Peyer's patch (tissue), 4 donors: ENCODE measurements at places on chromosomes 5 and 9. TPM values are rescaled to one million over a fixed set of nuclear protein-coding genes. Genes with fewer than 3 reads are reported as not detected.

DNA sequence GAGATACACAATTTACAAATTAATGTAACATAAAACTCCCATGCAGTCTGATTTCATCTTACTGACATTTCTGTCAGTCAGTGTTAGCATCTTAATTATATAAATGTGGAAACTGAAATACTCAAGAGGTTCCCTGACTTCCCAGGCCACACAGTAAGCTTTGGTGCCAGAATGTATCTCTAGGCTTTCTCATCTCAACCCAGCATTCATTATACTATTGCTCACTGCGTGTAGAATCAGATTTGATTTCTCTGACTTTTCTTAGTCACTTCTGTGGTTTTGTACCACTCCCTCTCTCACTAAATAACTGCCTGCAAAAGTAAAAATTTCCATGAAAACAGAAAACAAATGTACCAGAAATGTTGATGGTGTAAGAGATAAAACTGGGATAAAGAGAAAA is 31.7 kb upstream of the CDKN2B start:
- DNase-seq: no peak

- no peak for DNase-seq
Measured at GRCh38 chr9:131227959-131228460, 48.3 kb downstream of the FAM78A start.

Gene SPATA31A3
- not detected for total RNA-seq

Gene LIFR
- total RNA-seq: 26.0 TPM

Gene MOB3B
- total RNA-seq: 40.3 TPM

- DNase-seq: no peak
Measured at GRCh38 chr9:14352503-14352902, 38.6 kb upstream of the NFIB start.

Gene ECM2
- total RNA-seq: 9.6 TPM

DNA sequence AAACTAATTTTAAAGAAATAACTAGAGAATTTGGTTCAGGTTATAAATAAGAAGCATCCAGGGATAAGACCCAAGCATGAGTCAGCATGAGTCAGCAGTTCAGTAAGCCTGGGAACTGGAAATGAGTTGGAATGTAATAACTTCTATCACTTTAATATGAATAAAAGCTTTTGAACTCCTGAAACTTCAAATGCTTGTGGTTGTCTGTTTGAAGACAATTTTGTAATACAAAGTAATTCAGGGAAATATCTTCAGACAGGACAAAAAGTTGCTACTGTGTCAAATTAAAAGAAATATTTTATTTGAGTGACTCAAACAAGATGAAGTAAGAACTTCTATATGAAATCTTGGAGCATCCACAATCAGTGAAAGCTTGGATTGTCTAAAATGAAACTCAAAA is 331.2 kb upstream of the DAB2 start:
- DNase-seq: no peak

DNA sequence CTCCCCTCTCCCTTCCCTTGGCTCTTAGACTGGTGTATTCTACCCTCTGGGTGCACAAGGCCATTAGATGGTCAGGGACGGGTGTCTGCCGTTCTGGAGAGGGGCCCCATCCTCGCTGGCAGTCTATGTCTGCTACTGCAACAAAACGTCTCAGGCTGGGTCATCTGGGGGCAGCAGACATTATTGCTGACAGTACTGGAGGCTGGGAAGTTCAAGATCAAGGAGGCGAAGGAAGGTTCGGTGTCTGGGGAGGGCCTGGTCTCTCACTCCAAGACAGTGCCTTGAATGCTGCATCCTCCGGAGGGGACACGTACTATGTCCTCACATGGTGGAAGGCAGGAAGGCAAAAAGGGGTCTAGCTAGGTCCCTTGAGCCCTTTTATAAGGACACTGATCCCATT is 93.4 kb upstream of the COL5A1 start:
- no peak for DNase-seq

Gene HOMER1
- total RNA-seq: 1.0 TPM

- DNase-seq: no peak
Measured at GRCh38 chr5:168341178-168341577, 49.7 kb downstream of the WWC1 start.

DNA sequence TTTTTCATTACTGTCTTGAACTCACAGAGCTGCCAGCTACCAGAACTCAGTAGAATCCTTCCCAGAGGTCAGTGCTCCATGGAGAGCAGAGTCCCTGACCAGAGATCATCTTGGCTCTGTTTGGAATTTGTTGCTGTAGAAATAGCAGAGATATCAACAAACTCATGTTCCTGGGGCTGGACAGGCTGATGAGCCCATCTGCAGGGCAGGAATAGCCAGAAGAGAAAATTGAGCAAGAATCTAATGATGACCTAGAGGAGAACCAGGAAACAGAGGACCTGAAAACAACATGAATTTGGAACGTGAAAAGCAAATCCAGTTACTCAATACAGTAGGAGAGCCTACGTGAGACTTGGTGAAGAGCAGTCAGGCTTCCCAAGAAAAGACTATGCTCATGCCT is 437.8 kb downstream of the PLK2 start:
- DNase-seq: no peak

DNA sequence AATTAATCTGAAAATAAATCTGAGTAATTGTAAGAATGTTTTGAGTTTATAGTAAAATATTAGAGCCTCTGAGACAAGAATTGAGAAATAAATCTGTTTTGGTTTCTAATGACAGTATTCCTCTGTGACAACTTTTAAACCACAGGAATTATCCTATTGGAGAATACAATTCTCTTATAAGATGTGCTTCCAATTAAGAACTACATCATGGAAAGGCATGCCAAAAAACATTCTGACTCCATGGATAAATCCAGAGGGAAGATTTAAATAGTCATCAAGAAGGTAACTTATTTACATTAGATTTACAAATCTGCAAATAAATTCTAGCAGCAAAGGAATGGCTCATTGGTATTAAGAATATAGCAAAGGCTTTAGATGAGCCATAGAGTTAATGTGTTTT is 178.3 kb upstream of the ACOT12 start:
- no peak for DNase-seq

DNA sequence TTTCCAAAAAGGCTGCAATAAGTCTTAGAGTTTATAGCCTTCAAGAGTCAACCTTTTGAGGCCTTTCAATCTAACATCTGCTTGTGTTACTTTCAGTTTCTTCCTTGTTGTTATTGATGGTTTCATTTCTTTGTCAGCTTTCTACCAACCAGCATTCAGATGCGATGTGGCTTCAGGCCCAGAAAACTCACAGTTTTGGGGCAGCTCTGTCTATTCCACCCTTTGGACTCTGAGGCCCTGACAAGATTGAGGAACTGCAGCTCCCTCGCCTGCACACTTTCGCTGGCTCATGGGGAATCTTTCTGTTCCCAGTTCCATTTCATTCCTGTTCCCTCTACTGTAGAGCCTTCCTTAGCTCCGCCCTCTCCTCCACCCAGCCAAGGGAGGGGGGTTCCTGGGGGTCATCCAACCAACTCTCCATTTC is 13.3 kb upstream of the WHRN start:
- DNase-seq: no peak

Gene GPRIN1
- total RNA-seq: 0.83 TPM

Gene MAP1B
- 20.8 TPM for total RNA-seq

Gene CLIC3
- total RNA-seq: 3.3 TPM

DNA sequence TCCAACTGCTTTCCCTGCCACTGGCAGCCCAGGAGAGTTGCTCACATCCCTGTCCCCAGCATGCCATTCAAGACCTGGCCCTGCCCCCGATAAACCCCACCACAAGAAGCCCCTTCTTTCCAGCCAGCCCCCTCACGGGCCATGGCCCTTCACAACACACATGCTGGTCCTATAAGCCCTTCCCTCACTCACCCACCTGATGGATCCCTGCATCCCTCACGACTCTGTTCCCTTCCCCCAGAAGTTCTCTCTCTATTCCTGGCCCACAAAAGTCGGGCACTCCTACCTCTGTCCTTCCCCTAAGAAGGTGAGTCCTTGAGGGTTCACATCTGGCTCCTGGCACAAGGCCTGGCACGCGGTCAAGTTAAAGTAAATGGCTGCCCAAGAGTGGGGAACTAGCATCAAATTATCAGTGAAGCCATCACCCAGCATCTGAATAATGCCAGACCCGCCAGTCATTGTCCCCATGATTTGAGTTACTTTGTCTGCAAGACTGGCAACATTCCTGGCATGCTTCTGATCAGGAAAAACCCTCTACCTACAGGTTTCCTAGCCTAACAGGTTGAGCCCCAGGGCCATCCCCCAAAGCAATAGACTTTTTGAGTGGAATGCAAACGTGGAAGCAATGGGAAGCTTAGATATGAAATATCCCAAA is 65.9 kb downstream of the CRB2 start:
- DNase-seq: no peak
